ENCODE measurements at places on chromosomes 3 and 15. TPM values are rescaled to one million over a fixed set of nuclear protein-coding genes. Genes with fewer than 3 reads are reported as not detected.

EXD1 gene
- total RNA-seq = not detected

MCF2L2 gene
- 0.12 TPM for total RNA-seq

SLC22A14 gene
- not detected for total RNA-seq

CPEB1 gene
- total RNA-seq = 0.04 TPM

TEX9 gene
- 4.4 TPM for total RNA-seq

VEPH1 gene
- not detected for total RNA-seq

GOLGA8G gene
- not detected for total RNA-seq

TNFAIP8L3 gene
- total RNA-seq = 0.05 TPM

RIOX2 gene
- total RNA-seq = 54.6 TPM

GP5 gene
- not detected for total RNA-seq

CSPG5 gene
- 1.1 TPM for total RNA-seq

PP2D1 gene
- not detected for total RNA-seq

SGO1 gene
- 22.7 TPM for total RNA-seq

SLITRK3 gene
- not detected for total RNA-seq

CRYBG3 gene
- 19.3 TPM for total RNA-seq

LAMB2 gene
- 49.7 TPM for total RNA-seq

SEMA3B gene
- total RNA-seq = 3.3 TPM

AMOTL2 gene
- total RNA-seq = 19.0 TPM

CKMT1A gene
- not detected for total RNA-seq

CHRM5 gene
- not detected for total RNA-seq

POPDC2 gene
- total RNA-seq = 0.10 TPM

FEZF2 gene
- total RNA-seq = not detected

NR1I2 gene
- not detected for total RNA-seq

LRRC57 gene
- 26.4 TPM for total RNA-seq

CFAP91 gene
- 0.10 TPM for total RNA-seq

GOLGA6L7 gene
- 0.15 TPM for total RNA-seq

SLC28A1 gene
- total RNA-seq = not detected

ROPN1B gene
- total RNA-seq = not detected

CHRNA7 gene
- 8.9 TPM for total RNA-seq

All from SJCRH30 (cell line).